ENCODE measurements at places on chromosomes 7 and 10.
A peak's percentile ranks its signal among the peaks of the same experiment; 100 is the strongest.

- DNase-seq, result no peak
Measured at GRCh38 chr7:33128631-33128989, 754 bp upstream of the BBS9 start.

DNA sequence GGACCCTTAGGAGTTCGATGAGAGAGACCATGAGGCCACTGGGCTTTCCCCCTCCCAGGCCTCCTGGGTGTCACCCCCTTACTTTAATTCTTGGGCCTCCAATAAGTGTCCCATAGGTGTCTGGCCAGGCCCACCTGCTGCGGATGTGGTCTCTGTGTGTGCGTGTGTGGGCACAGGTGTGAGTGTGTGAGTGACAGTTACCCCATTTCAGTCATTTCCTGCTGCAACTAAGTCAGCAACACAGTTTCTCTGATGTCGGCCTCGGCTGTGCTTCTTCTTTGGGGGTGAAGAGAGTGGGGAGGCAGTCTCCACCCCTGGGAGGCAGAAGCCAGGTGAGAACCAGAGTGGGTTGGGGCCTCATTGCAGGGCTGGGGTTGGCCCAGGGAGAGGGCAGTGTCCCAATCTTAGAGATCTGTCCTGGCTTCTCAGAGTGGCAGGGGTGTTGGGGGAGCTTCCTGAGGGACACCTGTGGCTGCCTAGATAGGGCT is 1.5 kb downstream of the PVRIG start:
- no peak for DNase-seq

DNA sequence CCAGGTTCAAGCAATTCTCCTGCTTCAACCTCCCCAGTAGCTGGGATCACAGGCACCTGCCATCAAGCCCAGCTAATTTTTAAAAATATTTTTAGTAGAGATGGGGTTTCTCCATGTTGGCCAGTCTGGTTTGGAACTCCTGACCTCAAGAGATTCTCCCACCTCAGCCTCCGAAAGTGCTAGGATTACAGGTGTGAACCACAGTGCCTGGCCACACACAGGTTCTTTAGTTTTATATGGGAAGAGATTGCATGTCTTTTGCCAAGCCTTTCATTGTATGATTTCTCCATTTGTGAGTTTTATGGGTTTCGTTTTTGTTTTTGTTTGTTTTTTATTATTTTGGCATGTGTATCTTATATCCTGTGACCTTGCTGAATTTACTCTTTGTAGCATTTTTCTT is 40.9 kb downstream of the C1GALT1 start:
- DNase-seq, result no peak

- no peak for DNase-seq
Measured at GRCh38 chr7:95646350-95646749, 50.0 kb upstream of the PDK4 start.

DNA sequence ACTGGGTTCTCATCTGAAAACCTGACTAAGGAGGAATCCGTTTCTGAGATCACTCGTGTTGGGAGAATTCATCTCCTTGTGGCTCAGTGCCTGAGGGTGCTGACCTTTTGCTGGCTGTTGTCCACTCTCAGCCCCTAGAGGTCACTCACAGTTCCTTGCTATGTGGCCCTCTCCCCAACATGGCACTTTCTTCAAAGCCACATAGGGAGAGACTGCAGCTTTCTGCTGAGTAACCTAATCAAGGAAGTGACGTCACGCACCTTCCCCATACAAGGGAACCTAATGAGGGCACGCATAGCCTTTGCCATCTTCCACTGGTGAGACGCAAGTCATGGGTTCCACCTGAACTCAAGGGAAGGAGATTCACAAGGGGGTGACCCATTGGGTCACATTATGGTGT is 23.2 kb downstream of the STEAP1B start:
- DNase-seq, result no peak

- DNase-seq, result no peak
Measured at GRCh38 chr10:92241158-92241500, 49.7 kb downstream of the CPEB3 start.

- no peak for DNase-seq
Measured at GRCh38 chr10:89887830-89888229, 186.4 kb downstream of the KIF20B start.

DNA sequence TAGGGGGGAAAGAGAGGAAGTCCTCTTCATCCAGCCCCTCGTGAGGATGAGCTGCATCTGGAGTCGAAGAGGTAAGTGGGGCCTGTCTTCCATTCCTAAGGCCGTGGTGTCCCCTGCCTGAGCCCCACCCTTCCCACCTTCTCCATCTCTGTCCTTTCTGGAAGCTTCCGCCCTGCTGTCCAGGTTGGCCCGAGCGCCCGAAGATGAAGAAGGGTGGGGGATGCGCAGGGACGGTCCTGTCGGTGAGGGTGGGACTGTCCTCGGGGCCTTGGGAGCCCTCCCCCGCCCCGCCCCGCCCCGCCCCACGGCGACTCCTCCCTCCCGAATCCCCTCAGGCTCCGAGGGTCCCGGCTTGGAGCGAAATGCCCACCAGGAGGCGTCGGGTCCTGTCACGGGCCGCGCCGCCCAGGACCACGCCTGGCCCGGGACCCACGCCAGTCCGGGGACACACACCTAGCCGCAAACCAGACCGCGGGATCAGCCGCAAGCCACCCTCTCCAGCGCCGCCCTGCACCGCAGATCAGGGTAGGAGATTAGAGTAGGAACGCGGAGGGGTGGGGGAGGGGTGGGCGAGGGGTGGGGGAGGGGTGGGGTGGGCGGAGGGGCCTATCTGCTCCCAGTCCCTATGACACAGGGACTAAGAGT is 15.3 kb downstream of the GPRIN2 start:
- DNase-seq, result no peak

DNA sequence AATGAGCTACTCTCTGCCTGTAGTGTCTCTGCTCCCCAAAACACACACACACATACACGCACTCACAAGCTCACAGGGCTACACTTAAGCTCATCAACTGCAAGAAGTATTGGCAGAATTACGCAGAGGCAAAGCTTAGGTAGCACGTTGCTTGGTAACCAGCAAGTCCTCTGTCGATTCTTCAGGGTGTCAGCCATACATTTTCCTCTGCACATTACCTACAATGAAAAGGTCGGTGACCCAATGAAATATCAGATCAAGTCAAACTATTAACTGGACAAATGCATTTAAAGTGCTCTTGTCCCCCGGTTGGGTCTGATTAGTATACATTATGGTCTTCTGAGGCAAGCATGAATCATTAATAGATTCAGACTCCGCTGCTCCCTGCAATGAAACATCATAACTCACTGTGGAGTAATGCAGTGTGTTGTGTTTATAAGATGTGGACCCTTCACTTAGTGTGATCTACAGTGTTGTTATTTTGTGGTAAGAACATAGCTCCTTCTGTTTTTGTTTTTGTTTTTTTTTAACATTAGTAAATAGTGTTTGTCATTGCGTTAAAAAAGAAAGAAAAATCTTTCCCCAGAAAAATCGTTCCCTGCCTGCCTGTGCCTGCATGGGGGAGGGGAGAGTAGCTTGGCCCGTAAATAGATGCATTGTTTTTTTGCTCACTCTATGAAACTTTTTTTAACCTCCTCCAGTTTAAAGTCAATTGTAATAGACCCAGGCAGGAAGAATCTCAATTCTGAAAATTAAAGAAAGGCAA is 325.5 kb downstream of the SFMBT2 start:
- DNase-seq, result no peak

- DNase-seq, result no peak
Measured at GRCh38 chr7:1755783-1756625, 85.9 kb downstream of the ELFN1 start.

DNA sequence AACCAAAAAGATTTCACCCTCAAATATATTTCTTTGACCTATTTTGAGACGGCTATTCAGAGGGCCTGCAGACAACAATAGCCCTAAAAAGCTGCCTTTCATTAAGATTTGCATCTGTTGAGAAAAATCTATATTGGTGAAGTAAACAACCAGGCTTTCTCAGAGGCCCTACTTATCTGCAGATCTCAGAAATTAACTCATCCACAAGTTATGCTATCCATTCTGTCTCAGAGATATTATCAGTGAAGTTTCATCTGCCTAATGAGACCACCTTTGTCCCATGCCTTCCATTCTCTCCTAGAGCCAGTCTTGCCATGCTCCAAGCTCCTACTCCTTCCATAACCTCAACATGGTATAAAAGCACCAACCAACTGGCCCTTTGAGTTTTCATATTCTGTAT is 130.3 kb downstream of the CACNA2D1 start:
- DNase-seq, result no peak

- DNase-seq, result no peak
Measured at GRCh38 chr7:94655126-94655847, 646 bp downstream of the SGCE start.

DNA sequence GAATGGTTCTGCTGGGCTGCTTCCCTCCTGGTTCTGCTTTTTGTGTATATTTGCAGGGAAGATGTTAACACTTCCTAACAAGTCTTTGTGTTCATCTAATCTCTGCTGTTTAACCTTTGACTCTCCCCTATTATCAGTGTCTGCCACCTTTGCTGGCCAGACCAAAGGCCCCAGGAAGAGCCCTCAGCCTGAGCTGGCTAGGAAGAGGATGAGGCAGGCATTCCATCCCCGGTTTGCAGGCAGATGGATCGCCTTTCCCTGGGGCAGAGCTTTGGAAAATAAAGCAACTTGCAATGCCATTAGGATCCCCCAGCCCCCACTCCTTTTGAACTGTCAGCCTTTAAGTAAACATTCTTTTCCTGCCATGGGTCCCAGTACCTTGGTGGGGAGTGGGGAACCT is 19.0 kb downstream of the DPCD start:
- no peak for DNase-seq

DNA sequence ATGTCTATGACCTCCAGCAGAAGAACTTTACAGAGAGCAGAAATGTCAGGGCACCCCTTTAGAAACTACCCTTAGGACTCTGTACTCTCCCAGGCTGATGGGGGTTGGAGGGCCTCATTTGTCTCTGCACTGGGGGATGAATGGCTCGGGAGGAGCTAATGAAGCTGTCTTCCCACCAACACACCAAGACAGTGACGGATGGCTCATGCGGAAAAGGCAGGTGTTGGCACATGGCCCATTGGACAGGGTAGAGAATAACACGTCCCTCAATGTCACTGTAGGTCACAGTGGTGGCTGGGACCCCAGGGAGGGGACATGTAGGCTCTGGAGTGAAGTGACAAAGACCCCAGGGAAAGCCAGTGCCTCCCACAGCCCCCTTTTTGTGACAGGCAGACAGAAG is 64.0 kb upstream of the PCBD1 start:
- DNase-seq, result no peak

- no peak for DNase-seq
Measured at GRCh38 chr7:101521430-101521925, 107.6 kb downstream of the MYL10 start.

DNA sequence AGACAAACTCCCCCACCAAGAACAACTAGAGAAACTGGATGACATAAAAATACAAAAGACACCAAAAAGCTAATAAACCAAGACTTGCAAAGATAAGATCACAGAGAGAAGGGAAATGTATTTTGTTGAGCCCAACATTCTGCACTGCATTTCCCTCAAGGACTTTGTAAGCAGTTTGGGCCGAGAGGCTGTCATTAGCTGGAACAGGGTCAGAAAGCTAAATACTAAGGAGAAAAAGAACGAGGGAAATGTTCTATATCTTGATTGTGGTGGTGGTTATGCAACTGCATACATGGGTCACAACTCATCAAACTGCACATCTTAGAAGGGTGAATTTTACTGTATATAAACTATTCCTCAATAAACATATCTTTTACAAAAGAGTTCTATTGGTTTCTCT is 315.0 kb downstream of the IPMK start:
- no peak for DNase-seq

DNA sequence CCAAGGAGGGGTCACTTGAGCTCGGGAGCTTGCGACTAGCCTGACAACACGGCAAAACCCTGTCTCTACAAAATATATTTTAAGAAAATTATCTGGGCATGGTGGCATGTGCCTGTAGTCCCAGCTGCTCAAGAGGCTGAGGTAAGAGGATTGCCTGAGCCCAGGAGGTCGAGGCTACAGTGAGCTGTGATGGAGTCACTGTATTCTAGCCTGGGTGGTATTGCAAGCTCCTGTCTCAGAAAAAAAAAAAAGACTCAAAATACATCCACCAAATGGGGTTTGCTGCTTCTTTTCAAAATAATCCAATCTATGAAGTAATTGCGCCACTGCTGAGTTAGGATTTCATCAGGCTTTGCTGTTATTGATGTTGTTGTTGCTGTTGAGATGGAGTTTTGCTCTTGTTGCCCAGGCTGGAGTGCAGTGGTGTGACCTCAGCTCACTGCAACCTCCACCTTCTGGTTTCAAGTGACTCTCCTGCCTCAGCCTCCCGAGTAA is 11.1 kb upstream of the VIM start:
- no peak for DNase-seq

- peak; percentile 45 for DNase-seq
Measured at GRCh38 chr7:23093546-23093945, 12.0 kb upstream of the KLHL7 start.

- DNase-seq, result no peak
Measured at GRCh38 chr7:5077740-5078139, 32.1 kb downstream of the RBAK start.

DNA sequence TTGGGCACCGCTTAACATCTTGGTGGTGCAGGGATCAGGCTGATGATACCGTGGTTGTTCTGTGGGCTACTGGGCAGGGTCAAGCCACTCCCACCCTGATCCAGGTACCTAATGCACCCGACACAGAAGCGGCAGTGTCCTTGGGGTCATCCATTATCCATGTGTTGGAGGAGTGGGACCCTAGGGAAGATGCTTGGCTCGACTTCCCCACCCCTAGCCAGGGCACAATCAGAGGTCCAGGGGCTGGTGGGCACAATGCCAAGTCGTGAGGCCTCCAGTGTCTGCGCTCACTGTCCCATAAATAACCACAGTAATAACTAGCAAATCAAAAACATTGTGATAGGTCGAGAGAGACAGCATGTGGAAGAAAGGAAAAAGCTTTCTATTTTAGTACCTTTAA is 37.7 kb downstream of the HTRA1 start:
- no peak for DNase-seq

DNA sequence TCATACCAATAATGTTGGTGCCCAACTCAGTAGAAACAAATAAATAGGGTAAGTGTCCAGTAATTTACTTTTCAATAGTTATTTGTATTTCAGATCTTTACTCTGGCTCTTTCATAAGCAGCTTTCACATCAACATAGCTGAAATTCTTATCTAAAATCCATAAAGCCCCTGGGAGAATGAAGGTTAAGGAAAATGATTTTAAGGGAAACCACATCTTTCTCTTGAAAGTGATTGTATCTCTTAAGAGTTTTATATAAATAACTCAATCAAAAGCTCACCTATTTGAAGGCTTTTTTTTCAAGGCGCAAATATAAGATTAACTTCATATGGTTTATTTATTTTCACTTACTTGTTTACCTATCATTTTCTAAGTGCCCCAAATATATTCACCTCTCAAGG is 324.4 kb downstream of the HGF start:
- DNase-seq, result no peak

DNA sequence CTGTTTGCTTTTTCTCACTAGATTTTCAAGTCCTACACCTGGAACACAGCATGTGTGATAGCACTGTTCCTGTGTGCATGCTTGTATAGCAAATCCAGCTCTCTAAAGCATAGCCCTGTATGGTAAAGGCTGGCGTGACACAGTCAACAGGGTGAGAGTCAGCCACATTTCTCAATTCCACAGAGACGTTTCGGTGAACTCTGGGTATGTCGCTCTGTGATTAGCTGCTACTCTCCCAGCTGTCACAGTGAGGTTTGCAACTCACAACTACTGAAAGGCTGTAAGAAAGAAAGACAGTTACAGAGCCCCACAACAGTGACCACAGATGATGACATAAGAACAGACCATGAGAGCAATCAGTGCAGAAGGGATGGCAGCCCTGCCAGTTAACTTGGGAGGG is 170.6 kb upstream of the IMMP2L start:
- DNase-seq, result no peak

Data from AG04449 (cell line).